ENCODE measurements at places on chromosomes 6 and 20.

- no peak for DNase-seq
Measured at GRCh38 chr6:55049866-55050265, 124.4 kb upstream of the HCRTR2 start.

GRCh38 chr6:30171677-30172471 is 8.5 kb downstream of the TRIM15 start:
- DNase-seq, result no peak

- no peak for DNase-seq
Measured at GRCh38 chr20:62675156-62675876, 33.0 kb downstream of the SLCO4A1 start.

GRCh38 chr6:81969011-81969410 is 216.5 kb upstream of the TENT5A start:
- DNase-seq, result no peak

- DNase-seq, result no peak
Measured at GRCh38 chr6:26553635-26554446, 15.7 kb downstream of the HMGN4 start.

Data from cortex of kidney (tissue), 1 donor.